LNCaP clone FGC (cell line): ENCODE measurements at places on chromosomes 11 and 22.

GRCh38 chr22:49827853-49828598, at the start of gene BRD1:
BRD1 (minus strand) TSS chr22:49827873; CDS start chr22:49824317, 3,556 bp downstream.
- no peak for DNase-seq

DNA sequence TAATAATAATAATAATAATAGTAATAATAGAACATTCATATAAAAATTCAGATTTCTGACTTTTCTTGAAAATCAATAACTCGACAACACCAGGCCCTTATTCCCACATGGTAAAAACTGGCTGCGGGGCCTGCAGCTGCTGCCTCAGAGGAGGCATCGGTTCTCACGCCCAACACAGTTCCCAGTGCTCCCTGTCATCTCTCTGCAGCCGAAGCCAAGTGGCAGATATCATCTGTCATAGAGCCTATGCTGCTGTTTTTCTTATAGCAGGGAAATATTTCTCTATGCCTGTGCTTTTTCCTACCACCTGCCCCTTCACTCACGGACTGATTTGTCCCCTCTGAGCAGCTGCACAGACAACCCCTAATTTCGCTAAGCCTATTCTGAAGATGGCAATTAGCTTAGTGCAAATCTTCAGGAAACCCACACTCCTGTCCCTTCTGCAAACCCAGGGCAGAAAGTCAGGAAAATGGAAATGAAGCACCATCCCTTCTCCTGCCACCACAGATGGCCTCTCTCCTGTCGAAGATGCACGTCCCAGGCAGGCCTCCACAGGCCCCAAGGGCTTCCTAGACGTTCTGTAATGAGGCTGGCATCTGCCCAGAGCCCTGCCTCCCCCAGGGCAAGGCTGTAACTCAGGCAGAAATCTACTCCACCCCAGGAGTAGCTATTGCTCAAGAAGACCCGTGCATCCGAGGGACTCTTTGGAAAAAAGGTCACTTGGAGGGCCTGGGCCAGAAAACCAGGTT, 66.7 kb downstream of the SYN3 start:
- DNase-seq, result no peak

GRCh38 chr22:46484861-46485595, 52.4 kb downstream of the CELSR1 start:
- no peak for DNase-seq

DNA sequence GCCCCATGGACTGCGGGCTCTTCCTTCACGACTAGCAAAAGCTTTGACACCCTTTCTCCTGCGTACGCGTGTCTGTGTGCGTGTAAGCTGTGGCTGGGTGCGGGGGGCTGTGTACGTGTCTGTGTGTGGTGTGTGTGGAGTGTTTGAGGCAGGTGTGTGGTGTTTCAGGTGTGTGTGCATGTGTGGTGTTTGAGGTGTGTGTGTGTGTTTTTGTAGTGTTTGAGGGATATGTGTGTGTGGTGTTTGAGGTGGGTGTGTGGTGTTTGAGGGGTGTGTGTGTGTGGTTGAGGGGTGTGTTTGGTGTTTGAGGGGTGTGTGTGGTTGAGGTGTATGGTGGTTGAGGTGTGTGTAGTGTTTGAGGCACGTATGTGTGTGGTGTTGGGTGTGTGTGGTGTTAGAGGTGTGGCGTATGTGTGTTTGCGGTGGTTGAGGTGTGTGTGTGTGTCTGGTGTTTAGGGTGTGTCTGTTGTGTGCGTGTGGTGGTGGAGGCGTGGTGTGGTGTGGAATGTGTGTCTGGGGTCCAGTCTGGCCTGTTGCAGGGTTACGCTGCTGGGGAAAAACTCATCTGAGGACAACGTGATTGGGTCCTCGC, 687 bp upstream of the ARSA start:
- DNase-seq, result no peak

DNA sequence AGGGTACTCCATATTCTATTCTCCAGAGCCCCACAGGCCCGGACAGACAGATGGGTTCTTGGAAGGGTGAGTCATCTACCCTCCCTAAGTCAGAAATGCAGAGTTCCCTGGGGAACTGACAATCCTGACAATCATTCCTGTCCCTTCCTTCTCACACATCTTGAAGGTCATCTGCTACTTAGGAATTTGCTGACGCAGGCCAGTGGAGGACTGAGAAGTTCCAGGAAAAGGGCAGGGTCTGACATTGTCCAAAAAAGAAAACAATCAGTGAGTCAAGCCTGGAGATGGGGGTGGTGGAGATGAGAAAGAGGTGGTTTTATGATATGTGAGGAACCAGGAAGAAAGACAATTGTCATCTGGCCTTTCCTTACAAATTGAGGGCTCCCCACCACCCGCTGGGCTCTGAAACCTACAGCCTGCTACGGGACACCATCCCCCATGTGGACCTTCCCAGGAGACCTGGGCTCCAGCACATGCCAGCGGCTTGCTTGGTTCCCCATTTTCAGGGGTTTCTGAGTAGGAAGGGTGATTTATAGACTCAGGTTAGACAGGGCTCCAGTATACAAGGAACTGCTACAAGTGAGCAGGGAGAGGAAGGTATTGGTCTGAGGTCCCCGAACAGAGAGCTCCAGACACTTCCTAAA, 12.9 kb downstream of the CD59 start:
- DNase-seq, result no peak

DNA sequence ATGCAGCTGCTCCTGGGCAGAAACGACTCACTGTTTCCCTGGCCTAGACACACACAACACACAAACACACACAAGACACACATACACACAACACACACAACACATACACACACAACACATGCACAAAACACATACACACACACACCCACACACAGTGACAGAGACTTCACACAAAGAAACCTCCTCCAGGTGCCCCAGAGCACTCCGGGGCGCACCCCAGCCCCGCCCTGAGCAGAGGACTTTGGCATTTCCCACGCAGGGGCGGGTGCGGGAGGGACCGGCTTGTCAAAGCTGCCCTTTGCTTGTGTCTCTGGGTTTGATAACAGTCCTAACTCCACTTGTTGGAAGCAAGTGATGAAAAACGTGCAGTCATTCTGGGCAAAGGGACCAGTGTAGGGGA, 6.5 kb downstream of the APOBEC3A start:
- no peak for DNase-seq

DNA sequence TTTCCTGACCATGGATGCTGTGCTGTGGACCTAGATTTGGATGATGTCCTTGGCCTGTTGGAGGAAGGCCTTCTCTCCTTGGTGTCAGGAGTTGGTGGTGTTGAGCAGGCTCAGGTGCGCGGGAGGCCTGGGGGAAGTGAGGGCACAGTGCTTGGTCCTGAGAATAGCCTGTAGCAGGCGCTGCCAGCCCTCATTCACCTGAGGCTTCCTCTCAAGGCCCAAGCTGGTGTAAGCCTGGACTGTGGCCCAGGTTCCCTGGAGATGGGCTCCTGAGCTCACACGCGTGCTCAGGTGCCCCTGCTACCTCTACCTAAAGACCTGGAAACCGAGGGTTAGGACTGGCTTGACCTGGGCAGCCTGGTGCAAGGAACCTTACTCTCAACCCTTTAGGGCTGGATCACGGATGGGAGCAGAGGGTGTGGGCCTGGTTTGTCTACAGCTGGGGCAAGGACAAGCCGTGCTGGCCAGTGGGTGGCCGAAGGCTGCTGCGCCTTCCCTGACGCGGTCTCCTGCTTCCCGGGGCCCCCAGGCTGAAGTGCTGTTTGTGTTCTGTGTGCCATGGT, 7.8 kb upstream of the GRAMD4 start:
- DNase-seq, result no peak

- no peak for DNase-seq
Measured at GRCh38 chr11:32188785-32189184, 97.9 kb downstream of the RCN1 start.
